ENCODE measurements at places on chromosomes 2 and 18. TPM values are rescaled to one million over a fixed set of nuclear protein-coding genes. Genes with fewer than 3 reads are reported as not detected.

Gene CNGA3
- not detected for polyA plus RNA-seq

Gene ARMC9
- polyA plus RNA-seq: 26.3 TPM

Gene RESP18
- not detected for polyA plus RNA-seq

Gene STARD6
- polyA plus RNA-seq: 0.36 TPM

Gene FAM110C
- 12.5 TPM for polyA plus RNA-seq

Gene GAREM1
- 10.6 TPM for polyA plus RNA-seq

Gene CYRIA
- 3.1 TPM for polyA plus RNA-seq

Gene ITPRIPL1
- polyA plus RNA-seq: 3.8 TPM
